ENCODE measurements at places on chromosomes 2 and 18. TPM values are rescaled to one million over a fixed set of nuclear protein-coding genes. Genes with fewer than 3 reads are reported as not detected.

Gene VWC2L
- not detected for total RNA-seq

Gene ADRA2B
- total RNA-seq: under 0.01 TPM

Gene PNO1
- total RNA-seq: 9.5 TPM

Gene REG1B
- total RNA-seq: not detected

Gene GATA6
- 22.5 TPM for total RNA-seq

Gene TNS1
- 54.5 TPM for total RNA-seq

Gene PAIP2B
- total RNA-seq: 1.6 TPM

Gene TRIM43
- total RNA-seq: not detected

Gene SP140
- total RNA-seq: 0.09 TPM

Gene RFTN2
- total RNA-seq: 16.4 TPM

Gene PSTPIP2
- total RNA-seq: 6.4 TPM

Gene PROKR1
- total RNA-seq: not detected

Gene MREG
- total RNA-seq: 2.8 TPM

Gene CFAP65
- total RNA-seq: not detected

Gene C2orf66
- total RNA-seq: not detected

Gene TUBB8B
- total RNA-seq: not detected

Gene NLRC4
- total RNA-seq: not detected

Gene MATN3
- 1.1 TPM for total RNA-seq

Gene ACVR2A
- total RNA-seq: 42.9 TPM

Data from fibroblast of the aortic adventitia (primary cell).